ENCODE measurements at places on chromosomes 5 and 9.

- no peak for DNase-seq
Observed at GRCh38 chr5:138138949-138139780, at the start of gene NME5. NME5 (minus strand) TSS chr5:138139428; CDS start chr5:138138780, 648 bp downstream.

GRCh38 chr9:137236936-137237421 lies 4.1 kb upstream of the TUBB4B start:
- DNase-seq: no peak

GRCh38 chr9:130117816-130118632 lies 54.2 kb upstream of the NCS1 start:
- no peak for DNase-seq

- DNase-seq: no peak
Observed at GRCh38 chr9:95341293-95341962, 23.9 kb upstream of the FANCC start.

GRCh38 chr5:66869347-66869746 lies 273.2 kb downstream of the MAST4 start:
- DNase-seq: no peak

DNA sequence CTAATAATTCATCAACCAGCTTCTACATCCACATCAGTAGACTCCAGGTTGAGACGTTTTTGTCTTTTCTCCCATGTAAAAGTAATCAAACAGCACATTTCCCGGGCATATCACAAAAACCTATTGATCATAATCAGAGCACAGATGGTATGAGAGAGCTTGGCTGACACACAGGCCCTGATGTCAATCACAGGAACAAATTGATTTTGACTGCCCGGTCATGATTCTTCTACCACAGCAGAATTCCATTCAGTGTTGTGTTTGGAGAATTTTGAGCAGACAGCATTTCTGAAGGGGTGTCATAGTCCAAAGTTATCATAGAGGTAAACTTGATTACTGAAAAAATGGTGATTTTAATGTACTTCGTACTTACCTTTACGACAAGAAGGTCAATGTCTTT lies 351.1 kb downstream of the ZSWIM6 start:
- DNase-seq: no peak

DNA sequence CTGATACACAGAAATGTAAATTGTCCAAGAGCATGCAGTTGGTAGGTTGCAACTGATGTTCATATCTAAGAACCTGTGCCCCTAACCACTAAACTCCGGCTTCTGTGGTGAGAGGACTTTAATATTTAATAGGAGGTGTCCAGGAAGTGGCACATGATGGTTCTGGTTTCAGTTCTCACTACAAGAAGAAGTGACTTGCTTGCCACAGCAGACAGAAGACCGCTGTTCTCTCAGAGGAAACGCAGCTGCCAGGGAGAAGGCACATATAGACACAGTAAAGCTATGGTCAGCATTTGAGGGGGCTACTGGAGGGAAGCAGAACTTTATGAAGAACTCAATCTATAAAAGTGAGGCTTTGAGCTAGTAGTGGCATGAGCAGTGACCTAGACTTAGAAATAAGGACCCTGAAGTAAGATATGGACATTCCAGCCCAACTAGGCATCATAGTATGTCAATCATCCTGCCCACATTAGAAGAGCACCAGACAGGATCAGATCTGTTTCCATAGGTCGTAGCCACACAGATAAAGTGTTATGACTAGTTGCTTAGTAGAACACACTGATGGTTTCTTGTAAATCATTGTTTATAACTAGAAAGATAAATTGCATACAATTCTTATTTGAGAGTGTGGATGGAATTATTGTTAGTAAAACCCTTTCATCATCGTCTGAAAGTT lies 36.4 kb upstream of the DAB2 start:
- DNase-seq: no peak

DNA sequence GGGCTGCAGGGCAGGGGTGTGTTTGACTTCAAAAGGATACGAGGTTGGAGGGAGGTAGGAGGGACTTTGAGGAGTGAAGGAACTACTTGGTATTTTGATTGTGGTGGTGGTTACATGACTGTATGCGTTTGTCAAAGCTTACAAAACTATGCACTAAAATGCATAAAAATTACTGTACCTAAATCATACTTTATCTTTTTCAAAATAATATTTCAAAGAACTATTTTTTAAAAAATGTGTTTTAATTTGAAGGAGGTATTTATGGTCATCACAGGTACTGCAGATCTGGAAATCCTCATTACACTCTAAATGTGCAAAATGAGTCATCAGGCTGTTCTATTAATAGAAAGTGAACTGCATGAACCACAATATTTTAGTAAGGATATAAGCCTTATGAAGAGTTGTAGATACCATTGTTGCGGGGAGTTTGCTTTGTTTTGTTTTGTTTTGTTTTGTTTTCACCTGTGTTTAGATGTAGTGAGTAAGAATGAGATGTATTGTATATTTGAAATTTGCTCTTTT lies 116.9 kb downstream of the ARRDC3 start:
- no peak for DNase-seq

GRCh38 chr9:98491828-98492227 lies 216.9 kb downstream of the GABBR2 start:
- DNase-seq: no peak

DNA sequence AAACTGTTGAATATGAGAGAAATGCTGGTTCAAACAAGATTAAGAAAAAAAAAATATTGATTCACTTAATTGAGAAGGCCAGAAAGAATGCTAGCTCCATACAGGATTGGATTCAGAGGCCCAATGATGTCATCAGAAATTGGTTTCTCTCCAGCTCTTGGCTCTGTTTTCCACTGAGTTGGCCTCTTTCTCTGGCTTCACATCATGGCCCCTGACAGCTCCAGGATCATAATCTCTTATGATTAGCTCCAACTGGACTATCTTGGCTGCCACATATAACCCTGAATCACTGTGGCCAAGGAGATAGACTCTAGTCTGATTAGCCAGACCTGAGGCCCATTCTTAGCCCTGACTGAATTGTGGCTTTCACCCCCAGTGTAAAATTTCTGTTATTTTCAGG lies 244.7 kb upstream of the GRAMD2B start:
- DNase-seq: no peak

DNA sequence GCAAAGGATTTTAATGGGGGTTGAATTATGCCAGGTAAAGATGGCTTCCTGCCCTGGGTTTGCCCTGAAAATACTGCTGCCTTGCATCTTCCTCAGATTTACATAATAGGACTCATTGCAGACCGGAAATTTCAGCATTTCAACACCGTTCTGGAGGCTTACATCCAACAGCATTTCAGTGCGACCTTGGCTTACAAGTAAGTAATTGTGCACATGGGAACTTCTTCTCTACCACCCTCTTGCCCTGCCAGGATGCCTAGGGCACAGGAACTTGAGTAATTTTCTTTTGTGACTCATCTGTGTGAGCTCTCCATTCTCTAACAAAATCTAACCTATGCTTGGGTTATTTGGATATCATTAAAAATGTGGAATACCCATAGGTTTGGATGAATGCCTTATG lies 80.2 kb downstream of the DOCK2 start:
- no peak for DNase-seq

Data from T-helper 17 cell (primary cell).